ENCODE measurements at places on chromosomes 4 and X. TPM values are rescaled to one million over a fixed set of nuclear protein-coding genes. Genes with fewer than 3 reads are reported as not detected.

DNA sequence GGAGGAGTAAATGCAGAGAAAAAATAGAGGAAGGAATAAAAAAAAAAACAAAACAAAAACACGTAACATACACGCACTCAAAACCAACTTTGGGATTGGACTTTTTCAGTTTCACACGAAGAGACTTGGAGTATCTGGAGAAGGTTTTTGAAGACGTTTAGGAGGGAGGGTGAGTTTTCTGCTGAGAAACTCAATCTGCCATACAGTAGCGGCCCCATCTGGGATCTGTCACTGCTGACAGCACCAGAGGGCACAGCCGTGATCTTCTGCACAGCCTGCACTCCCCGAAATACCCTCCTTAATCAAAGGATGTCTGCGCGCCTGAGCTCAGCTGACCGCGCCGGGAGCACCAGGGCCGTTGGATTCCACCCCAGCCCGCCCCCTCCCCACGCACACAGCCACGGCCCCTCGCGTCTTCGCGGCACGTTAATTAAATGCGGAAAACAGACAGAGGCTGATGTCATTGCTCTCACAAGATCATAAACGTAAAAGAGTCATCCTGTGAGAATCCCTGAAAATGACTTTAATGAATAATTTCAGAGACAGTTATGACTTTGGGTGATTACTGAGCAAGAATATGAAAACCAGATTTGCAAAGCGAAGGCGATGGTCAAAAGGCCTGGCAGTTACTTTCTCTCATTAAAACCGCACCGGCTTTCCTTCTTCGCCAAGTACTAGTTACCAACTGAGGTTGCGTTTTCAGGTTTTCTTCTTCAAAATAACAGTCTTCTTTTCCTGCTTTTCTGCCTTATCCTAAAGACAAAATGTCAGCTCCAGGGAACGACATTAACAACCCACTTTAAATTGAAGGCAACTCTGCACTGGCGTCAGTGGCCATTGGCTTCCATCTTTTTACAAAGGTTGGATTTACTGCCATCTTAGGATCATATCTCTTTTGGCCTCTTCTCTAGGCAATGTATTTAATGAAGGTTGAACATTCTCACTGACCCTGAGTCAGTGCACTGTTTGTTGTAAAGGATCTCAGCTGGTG lies 10.6 kb downstream of the HAND2 start:
- no peak for DNase-seq

CRMP1 gene
- total RNA-seq = 1.9 TPM

TXK gene
- 3.5 TPM for total RNA-seq

C4orf46 gene
- 5.0 TPM for total RNA-seq

DNA sequence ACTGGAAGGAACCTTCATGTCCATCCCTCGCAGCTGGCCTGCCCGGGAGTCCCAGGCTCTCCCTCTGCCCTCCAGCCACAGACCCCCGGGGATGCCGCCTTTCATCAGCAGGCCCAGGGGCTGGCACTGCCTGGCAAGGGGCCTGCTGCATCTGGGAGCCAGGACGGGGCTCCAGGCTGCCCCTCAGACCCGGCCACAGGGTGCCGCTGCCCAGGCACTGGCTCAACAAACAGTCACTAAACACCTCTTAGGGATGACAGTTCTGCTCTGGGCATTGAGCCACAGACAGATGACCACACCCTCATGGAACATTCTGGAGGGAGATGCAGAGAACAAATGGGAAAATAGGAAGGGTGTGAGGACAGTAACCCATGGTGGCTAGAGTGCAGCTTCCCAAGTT lies 109.3 kb downstream of the HMX1 start:
- DNase-seq = no peak

GSX2 gene
- not detected for total RNA-seq

DNA sequence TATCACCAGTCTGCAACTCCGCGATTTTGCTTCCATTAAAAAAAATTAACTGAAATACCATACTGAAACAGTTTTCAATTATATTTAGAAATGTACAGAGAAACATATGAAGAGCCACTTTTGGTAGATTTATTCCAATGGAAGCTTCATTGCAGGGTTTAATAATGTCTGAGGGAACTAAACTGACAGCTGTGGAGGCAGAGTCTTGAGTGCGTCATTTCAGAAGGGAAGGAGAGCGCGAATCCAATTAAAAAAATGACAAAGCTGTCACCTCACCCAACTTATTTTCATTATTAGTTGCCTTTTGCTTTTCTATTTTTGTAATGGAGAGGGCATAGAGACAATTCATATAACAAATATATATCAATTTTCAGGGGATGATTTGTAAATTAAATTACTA lies 104.0 kb downstream of the UNC5C start:
- DNase-seq = no peak

- DNase-seq = no peak
These were observed 50.3 kb downstream of the STK32B start for GRCh38 chr4:5101571-5101970.

DNA sequence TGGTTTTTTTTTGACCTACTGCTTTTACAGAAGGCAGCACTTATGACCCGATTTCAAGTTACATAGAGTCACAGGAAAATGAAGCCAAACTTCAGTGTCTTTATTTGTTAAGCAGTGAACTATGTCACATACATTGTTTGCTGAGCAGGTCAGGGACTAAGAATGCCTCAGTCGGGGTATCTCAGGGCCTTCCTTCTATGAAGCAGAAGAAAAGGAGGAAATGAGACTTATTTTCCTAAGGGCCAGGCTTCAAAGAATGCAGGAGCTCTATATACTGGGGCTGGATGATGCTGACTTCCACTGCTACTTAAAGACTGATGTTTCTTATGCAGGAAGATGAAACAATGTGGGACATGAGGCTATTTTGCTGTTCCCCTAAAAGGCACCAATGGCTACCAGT lies 558.4 kb upstream of the IGFBP7 start:
- no peak for DNase-seq

DNA sequence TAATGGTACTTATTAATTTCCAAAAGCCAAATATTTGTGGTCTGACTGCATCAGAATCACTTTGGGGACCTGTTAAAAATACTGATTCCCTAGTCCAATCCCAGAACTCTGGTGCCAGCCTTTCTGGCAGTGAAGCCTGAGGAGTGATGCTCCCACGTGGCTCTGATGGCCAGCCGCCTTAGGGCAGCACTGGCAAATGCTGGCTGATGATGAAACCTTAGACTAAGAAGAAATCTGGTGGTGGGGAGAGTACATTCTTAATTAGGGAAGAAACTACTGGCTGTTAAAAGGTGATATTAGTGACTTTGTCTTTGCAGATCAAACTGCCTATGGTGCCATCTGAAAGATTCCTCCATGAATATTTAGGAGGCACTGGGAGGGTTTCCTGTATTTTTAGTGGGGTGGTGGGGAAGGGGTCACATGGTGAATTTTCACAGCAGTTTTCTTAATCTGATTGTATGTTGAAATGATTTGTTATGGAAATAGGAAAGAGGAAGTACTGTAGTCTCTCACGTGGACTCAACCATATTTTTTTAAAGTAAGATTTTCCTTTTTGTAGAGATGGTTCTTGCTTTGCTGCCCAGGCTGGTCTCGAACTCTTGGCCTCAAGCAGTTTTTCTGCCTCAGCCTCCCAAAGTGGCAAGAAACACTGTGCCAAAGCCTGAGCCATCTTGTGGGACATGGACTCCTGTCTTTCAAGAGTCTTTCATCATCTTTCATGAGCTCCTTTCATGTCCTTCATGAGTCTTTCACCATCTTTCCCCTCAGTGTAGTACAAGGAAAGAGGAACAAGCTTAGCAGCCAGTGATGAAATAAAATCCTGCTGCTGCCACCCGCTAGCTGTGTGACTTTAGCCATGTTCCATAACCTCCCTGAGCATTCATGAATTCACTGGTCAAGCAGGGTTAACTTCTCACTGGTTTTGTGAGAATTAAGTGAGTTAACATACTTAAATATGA lies 90.8 kb downstream of the ZNF330 start:
- no peak for DNase-seq

PTCHD1 gene
- 0.09 TPM for total RNA-seq

NPY2R gene
- total RNA-seq = 0.16 TPM

DNA sequence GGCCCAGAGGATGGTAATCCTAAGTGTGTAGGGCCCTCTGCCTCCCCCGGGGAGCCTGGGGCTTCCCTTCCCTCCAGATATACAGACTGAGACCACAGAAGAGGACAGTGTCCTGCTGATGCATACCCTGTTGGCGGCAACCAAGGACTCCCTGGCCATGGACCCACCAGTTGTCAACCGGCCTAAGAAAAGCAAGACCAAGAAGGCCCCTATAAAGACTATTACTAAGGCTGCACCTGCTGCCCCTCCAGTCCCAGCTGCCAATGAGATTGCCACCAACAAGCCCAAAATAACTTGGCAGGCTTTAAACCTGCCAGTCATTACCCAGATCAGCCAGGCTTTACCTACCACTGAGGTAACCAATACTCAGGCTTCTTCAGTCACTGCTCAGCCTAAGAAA lies 1.9 kb downstream of the TRO start:
- DNase-seq = no peak

DNA sequence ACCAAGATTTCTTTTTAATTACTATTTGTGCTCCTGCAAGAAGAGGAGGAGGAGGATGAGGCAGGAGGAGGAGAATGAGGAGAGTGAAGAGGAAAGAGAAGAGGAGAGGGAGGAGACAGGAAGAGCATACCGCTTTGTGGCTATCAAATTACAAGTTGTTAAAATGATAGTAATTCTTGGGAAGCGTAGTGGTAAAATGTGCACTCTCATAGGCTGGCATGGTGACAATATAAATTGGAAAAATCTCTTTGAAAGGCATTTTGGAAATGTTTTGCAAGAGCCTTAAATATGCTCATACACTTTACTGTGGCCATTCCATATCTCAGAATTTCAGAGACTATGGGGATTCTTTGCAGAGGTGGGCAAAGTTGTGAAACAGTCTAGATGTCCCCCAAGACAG lies 53.2 kb downstream of the MXRA5 start:
- no peak for DNase-seq

COX7B2 gene
- total RNA-seq = not detected

DNA sequence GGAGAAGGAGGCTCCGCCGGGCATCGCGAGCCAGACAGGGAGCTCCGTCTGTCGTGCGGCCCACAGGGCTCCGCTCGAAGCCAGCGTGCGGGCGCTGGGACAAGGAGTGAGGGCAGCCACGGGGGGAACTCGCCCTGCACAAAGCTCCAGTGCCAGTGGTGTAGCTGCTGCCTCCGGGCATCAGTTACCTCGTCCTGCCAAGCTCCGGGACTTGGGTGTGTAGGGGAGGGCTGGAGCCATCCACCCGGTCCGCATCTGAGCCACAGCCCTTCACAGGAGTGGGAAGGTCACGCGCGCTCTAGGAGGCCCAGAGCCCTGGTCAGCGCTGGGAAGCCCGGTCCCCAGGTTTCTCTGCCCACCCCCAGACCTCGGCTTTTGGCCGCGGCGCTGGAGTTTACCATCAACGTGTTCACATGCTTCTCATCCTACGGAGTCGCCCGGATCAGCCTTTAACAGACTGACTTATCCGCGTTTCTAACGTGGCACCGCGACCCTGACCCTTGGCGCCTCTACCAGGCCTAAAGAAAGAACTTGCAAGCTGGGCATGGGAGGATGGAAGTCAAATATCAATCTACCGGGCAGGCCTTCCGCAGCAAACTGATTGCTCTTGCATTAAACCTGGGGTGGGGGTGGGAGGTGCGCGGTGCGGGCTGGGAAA lies 8.4 kb upstream of the PRDM8 start:
- DNase-seq = no peak

- no peak for DNase-seq
These were observed 23.9 kb downstream of the APOO start for GRCh38 chrX:23883737-23884354.

DNA sequence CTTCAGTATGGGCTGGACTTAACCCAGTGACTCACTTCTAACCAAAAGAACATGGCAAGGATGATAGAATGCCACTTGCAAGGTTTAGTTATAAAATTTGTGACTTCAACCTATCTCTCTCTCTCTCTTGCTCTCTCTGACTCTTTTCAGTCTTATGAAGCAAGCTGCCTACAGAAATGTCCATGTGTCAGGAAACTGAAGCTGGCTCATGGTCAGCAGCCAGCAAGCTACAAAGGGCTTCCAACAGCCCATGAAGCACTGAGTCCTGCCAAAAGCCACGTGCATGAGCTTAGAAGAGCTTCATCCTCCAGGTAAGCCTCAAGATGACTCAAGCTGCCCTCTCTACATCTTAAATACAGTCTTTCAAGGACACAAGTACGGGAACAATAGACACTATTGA lies 100.3 kb downstream of the HS3ST1 start:
- no peak for DNase-seq
